Stimulated activated CD8-positive, alpha-beta memory T cell treated with anti-CD3 and anti-CD28 coated beads, Interleukin-7, amount 100 ng/mL, for 1 hour (primary cell): ENCODE measurements at places on chromosomes 7 and 10.

GRCh38 chr7:44159824-44160630, 18.9 kb upstream of the MYL7 start:
- no peak for DNase-seq

- no peak for DNase-seq
Measured at GRCh38 chr10:21516242-21517131, 9.0 kb downstream of the SKIDA1 start.

GRCh38 chr7:11650030-11650429, 182.0 kb downstream of the THSD7A start:
- no peak for DNase-seq

DNA sequence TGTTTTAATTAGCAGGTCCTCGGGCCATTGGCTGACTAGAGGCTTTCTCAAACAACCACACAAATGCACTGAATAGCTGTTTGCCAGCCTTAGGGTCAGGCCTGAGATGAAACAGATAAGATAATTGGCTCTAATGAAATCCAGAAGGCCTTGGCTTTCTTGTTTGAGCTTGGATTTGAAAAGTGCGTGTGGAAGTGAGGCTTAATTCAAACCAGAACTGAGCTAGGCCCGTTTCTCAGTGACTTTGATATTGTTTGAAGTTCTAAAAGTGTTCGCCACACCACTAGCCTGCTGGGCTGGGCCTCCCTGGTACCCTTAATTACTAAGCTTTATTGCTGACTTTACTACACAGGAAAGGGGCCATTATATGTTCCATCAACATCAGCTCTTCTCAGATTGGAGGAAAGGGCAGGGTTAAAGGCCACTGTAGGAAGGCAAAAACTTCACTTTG, 270.6 kb downstream of the TWIST1 start:
- no peak for DNase-seq

- DNase-seq, result no peak
Measured at GRCh38 chr7:132723506-132724081, 147.3 kb upstream of the PLXNA4 start.

- DNase-seq, result no peak
Measured at GRCh38 chr10:52077814-52078213, 236.3 kb upstream of the DKK1 start.

GRCh38 chr10:79021331-79021907, 47.3 kb upstream of the ZMIZ1 start:
- no peak for DNase-seq

GRCh38 chr10:51144161-51144781, 70.0 kb downstream of the PRKG1 start:
- DNase-seq, result no peak

GRCh38 chr10:54108961-54109360, 692.1 kb downstream of the PCDH15 start:
- DNase-seq, result no peak

DNA sequence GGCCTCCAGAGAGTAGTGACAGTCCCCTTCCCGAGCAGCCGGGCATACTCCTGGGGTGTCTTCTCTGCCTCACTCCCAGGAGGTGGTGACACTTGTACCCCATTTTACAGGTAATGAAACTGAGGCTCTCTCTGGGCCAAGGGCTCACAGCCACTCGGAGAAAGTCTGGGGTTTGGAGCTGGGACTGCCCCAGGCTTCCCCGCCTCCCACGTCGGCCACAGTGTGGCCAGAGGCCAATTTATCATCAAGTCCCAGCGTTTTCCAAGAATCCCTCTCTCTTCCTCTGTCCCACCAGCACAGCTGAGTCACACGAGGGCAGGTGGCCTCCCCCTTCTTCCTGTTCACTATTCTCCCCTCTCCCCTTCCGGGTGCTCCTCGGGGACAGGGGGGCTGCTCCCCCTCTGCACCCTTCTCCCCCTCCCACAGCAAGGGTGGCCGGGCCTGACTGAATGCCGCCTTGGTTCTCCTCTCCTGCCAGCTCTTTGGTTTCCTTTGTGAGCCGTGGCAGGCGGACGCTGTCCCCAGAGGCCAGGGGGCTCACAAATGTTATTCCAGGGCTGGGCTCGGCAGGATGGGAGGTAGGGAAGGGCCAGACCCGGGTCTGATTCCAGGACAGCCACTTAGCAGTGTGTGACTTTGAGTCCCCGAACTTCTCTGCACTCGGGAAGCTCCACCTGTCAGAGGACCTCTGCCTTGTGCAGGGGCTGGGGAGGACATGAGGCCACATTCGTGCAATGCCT, 17.7 kb downstream of the CLIP2 start:
- DNase-seq, result no peak

- DNase-seq, result no peak
Measured at GRCh38 chr10:12699781-12700556, 301.5 kb downstream of the CCDC3 start.

DNA sequence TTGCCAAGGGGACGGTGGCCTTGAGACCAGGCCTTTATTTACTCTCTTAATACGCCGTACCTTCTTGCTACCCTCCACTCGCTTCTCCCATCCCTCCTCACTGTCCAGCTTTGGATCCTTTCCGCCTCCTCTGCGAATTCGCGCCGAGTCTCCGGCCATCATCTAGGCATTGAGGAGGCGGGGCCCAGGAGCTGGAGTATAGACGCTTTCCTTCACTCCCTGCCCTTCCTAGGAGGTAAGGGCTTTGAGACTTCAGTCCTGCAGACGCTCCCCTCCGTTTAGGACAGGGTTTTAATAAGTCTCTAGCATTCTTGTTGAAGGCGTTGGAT, 538 bp downstream of the TFAM start:
- no peak for DNase-seq
